ENCODE measurements at places on chromosomes 2 and 18. TPM values are rescaled to one million over a fixed set of nuclear protein-coding genes. Genes with fewer than 3 reads are reported as not detected.
A peak's percentile ranks its signal among the peaks of the same experiment; 100 is the strongest.

Gene STAT4
- 0.55 TPM for total RNA-seq

DNA sequence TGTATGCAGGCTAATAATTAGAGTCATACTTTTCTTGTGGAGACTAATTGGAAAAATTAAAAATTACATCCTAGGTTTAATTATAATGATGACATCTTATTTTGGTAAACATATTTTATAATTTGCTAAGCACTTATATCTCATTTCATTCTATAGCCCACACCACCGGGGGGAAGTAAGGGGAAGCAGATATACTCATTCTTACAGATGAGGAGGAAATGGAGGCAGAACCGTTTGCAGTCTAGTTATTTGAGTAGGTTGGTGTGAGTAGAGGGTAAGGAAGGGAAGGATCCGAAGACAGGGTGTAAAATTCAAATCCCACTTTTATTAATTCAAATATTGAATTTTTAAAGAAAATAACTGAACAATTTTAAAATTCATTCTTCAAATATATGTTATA lies 3.7 kb downstream of the ITGAV start:
- DNase-seq: no peak

DNA sequence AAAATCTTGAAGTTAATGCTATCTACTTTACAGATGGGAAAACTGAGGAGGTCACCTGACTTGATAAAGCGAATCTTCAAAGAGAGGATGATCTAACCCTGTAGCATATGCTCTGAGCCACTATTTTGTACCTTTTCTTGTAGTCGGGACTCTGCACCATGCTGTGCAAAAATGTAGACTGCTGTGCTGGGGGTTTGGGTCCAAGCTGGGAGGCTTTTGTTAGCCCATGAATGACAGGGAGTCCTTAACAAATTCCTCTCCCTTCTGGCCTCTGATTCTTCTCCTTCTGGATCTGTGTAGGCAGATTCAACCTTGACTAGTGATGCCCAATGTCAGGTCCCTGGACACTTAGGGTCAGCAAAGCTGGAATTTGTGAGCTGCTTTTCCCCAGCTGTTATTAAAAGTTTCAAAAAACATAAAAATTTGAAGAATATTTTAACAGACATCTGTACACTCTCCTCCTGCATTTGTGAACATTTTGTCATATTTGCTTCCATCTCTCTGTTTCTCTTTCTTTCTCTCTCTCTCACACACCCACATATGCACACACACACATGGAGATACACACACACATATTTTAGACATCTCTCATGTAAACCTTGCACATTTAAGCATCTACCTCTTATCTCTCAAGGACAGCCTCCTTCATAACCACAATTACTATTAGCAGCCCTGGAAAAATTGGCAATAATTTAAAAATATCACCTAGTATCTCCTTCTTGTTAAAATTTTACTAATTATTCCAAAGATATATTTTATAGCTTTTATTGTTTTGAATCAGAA lies 335.0 kb upstream of the TRIB2 start:
- DNase-seq: no peak

DNA sequence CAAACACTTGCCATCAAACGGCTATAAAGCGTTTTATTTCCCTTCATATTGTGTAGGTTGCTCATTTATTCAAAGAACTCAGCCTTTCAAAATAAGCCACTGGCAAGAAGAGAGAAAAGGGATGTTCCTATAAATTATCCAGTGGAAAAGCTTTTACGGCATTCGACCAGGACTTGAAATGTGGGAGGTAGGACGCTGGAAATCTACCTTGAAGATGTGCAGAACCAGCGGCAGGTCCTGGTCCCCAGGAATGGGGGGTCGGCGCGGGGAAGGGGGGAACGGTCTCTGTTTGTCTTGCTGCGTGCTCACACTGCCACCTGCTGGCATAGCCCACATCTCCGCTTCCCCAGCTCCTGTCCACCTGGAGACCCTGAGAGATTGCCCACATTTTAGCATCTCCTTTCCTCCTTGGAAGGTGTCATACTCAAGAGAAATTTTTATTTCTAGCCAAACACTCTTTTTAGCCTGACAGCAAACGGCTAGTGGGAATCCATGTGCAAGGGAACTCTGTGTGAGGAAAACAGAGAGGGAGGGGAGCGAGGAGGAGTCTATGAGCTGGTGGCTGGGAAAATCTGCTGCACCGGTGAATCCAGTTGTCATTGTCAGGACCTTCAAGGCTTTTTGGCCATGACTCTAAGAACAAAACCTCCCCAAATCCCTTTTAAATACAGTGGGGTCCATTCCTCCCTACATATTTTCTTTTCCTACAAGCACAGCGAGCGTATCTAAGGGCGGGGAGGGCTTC lies 349.0 kb upstream of the PKDCC start:
- DNase-seq: peak; percentile 19
